ENCODE measurements at places on chromosomes 5 and 9.

DNA sequence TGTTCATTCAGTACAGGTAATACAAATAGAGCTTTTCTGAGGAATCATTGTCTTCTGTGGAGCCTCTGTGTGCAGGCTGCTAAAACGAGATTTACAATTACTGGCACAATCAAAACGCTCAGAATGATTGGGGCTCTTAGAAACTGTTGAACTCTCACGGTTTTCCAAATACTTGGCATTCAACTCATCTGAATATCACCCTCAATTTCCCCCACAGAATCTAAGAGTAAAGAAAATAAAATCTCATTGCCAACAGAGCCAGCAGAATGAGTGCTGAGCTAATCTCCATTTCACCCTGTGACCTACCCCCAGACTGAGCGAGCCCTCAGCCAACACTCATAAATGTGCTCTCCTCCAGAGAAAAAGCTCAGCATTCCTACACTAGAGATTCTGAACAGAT is 35.3 kb upstream of the TMED7 start:
- DNase-seq: no peak

DNA sequence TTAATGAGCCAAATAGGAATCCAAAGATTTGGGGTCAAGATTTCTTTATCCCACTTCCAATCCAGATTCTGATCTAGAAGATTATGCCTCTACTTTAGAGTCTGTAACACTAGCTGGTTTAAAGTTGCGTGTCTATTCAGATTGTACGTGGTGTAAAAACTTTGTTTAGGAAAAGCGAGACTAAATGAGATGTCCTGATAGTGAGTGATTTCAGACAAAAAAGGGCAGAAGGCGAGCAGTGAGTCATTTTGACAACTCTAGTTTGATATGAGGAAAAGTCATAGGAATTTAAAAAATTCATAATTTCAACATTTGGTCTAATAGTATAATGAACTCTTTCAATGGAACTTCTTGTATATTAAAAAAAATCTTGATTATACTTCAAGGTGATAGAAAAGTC is 119.6 kb upstream of the KLF9 start:
- no peak for DNase-seq

DNA sequence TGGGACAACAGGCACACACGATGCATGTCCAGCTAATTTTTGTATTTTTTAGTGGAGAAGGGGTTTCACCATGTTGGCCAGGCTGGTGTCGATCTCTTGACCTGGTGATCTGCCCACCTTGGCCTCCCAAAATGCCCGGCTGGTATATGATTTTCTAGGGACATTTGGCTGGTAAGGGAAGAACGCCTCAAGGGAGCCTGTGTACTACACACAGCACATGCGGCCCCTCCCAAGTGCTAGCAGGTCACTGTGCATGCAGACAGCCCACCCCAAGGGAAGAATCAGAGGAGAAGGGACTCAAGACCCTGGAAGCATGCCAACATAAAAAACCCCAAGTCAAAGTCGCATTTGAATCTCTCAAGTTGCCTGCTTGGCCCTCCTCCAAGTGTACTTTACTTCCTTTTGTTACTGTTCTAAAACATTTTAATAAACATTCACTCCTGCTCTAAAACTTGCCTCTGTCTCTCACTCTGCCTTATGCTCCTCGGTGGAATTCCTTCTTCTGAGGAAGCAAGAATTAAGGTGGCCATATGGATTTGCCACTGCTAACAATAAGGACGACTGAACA is 24.3 kb upstream of the OTULINL start:
- no peak for DNase-seq

GRCh38 chr5:428754-429452 is 14.1 kb upstream of the EXOC3 start:
- no peak for DNase-seq

DNA sequence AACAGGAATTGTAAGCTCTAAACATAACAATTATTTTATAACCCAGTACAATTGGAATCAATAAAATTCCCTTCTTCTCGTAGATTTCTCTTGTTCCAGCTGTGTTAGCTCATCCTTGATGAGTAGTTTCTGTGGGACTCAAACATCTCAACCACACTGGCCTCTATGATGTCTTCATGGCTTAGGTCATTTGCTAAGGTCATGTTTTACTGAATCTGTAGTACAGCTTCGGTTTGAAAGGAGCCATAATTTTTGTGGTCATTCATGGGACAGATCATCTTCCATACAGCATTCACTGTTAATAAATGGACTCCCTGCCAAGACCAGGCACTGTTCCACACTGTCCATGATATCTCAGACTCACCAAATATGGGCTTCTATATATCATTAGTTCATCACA is 369.0 kb upstream of the RFX3 start:
- no peak for DNase-seq

GRCh38 chr5:146283344-146283761 is 55.3 kb upstream of the POU4F3 start:
- no peak for DNase-seq

DNA sequence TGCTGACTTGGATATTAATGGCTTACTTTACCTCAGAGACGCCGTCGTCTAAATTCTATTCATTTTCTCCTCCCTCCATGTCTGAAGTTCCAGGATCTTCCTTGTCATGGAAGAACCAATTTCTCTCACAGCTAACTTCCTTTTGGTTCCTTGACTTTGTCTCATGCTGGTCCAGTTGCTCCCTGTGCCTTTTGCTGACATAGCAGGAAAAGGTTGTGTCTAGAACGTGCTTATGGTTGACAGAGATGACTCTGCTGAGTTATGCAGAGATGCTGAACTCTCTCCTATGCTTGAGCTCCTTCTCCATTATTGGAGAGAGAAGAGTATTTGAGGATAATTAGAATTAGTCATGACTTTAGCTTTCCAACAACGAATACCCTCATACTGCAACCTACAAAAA is 1338.9 kb downstream of the MAT2B start:
- no peak for DNase-seq

DNA sequence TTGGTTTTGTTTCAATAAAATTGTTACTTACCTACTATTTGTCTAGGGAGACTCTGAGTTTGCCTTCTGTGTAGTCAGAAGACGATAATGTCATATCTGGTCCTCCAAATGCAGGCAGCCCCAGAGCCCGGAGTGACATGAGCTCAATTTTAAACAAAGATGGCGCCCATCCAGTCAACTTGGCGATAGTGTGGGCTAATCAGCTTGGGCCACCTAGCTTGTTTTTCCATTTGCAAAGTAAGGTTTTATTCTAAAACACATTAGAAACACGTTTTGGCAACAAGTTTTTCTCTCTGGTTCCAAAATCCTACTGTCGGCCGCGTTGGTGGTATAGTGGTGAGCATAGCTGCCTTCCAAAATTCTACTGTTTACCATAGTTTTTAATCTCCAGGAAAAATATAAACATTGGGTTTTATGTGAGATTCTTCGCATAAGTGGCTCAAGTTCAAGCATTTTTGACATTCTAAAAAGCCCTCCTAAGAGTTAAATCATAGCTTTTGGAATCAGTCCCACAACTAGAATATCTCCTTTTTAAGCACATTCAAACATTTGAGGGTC is 13.2 kb downstream of the TSC1 start:
- DNase-seq: no peak

DNA sequence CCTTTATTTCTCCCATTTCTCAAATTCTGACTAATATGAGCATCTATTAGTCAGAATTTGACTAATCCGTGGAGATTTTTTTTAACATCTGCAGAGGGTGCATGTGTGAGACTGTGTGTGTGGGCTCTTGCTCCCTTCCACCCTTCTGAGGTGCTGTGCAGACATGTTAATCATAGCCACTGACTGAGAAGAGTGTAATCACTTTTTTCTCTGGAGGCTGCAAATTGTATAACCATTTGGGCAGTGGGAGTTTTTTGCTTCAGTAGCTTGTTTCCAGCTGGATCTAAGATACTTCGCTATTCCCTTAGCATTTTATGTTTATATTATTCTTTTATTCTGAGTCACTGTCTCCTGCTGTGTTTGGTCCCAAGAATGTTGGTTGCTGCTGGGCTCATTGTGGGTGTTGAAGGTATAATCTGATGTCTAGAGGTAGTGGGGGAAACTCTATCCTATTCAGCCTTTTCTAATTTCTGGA is 66.2 kb downstream of the ARHGEF28 start:
- no peak for DNase-seq

- DNase-seq: no peak
Observed at GRCh38 chr9:27485158-27485557, 38.9 kb upstream of the IFNK start.

- no peak for DNase-seq
Observed at GRCh38 chr5:132383261-132383660, 13.8 kb downstream of the SLC22A5 start.

- DNase-seq: peak; percentile 72
Observed at GRCh38 chr9:32866273-32866672, 82.9 kb downstream of the TMEM215 start.

- DNase-seq: no peak
Observed at GRCh38 chr5:140298183-140298601, 4.7 kb downstream of the PFDN1 start.

- DNase-seq: no peak
Observed at GRCh38 chr9:130632081-130632710, 32.2 kb upstream of the PRDM12 start.

Data from inflammatory macrophage treated with lipopolysaccharide for 1 hour (primary cell).